Fibroblast of skin of abdomen (primary cell): ENCODE measurements at places on chromosomes 1 and 21.

DNA sequence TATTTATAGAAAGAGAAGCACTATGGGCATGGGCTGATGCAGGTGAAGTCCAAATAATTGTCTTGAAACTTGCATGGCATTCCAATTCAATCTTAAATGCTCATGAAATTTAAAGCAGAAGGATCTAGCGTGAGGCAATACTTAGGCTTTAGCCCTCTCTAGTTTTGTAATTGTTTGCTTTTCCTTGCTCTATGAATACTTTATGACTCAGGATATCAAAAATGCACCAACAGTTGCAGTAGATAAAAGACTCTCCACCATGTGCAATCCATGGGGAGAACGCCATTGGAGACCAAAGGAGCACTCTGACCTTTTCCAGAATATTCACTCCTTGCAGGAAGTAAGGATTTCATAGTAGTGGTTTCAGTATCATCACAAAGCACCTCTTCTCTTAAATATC is 436.4 kb downstream of the LRRIQ3 start:
- no peak for DNase-seq

GRCh38 chr1:52825868-52826267 is 16.7 kb upstream of the ZYG11A start:
- DNase-seq: peak; percentile 4

- no peak for DNase-seq
These were observed 252.1 kb downstream of the TM2D1 start for GRCh38 chr1:61472876-61473275.

- no peak for DNase-seq
These were observed 6.2 kb downstream of the COL18A1 start for GRCh38 chr21:45410865-45411809.

- peak; percentile 27 for DNase-seq
These were observed 25.9 kb downstream of the S100A6 start for GRCh38 chr1:153509729-153510354.

GRCh38 chr1:37945743-37946702 is 830 bp downstream of the INPP5B start:
- peak; percentile 91 for DNase-seq

GRCh38 chr1:181015251-181015615 is 7.4 kb downstream of the STX6 start:
- DNase-seq: no peak

GRCh38 chr21:28745131-28746016 is 247.3 kb downstream of the LTN1 start:
- peak; percentile 83 for DNase-seq

- no peak for DNase-seq
These were observed 159.9 kb downstream of the HFM1 start for GRCh38 chr1:91244737-91245136.

- DNase-seq: no peak
These were observed 93.5 kb downstream of the WDR4 start for GRCh38 chr21:42785666-42786427.

DNA sequence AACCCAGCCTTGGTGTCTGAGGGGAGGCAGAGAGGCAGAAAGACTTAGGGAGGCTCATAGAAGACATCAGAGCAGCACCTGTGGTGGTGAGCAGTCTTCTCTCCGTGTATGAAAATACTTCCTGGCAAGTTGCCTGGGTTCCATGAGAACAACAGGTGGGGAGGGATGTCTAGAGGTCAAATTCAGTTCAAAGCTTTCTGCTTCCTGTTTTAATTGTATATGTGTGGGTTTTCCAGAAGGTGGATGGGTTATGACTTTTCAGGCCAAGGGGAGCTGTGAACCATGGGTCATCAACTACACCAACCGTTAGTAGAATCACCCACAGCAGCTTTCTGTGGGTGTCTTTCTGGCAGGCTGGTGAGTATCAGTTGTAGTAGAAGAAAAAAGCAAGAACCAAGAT is 4.1 kb upstream of the FCRL2 start:
- DNase-seq: no peak

GRCh38 chr1:212118872-212119260 is 83.3 kb downstream of the DTL start:
- no peak for DNase-seq

GRCh38 chr1:21966247-21967000 is 10.4 kb upstream of the CELA3B start:
- peak; percentile 78 for DNase-seq

DNA sequence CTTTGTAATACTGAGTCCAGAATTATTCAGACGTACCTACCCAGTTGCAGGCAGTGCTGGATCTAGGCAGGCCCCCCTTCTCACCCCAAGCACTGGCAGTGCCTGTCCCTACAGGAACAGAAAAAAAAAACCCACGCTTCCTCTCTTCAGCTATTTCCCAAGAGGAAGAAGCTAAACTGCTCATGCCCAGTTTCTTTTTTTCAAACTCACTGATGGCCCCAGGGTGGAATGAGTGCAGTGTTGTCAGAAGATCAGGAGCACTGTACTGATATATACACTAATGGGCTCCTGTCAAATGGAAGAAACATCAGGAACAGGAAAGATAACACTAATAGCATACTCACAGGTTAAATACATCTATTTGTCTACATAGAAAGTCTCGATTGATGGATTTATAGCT is 28.2 kb upstream of the DOCK7 start:
- no peak for DNase-seq

GRCh38 chr1:55860798-55861519 is 645.8 kb upstream of the USP24 start:
- peak; percentile 45 for DNase-seq

DNA sequence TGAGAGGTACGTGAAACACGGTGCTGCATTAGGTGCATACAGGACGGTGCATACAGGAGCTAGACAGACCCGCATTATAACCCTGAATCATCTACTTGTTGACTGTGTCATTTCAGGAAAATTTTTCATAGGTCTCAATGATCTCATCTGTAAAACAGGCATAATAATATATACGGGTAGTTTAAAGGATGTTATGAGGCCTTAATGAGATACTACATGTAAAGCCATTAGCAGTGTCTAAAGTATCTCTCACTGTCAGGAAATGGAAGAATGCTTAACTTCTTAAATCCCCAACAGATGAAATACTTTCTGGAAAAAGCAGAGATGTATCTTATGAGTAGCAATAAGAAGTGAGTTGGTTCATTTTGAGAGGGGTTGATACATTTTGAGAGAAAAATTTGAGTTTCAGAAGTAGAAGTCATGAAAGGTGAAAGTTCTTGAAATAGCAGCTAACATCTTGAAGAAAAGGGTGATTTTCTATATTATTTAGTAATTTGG is 669.6 kb downstream of the PTPRC start:
- no peak for DNase-seq

DNA sequence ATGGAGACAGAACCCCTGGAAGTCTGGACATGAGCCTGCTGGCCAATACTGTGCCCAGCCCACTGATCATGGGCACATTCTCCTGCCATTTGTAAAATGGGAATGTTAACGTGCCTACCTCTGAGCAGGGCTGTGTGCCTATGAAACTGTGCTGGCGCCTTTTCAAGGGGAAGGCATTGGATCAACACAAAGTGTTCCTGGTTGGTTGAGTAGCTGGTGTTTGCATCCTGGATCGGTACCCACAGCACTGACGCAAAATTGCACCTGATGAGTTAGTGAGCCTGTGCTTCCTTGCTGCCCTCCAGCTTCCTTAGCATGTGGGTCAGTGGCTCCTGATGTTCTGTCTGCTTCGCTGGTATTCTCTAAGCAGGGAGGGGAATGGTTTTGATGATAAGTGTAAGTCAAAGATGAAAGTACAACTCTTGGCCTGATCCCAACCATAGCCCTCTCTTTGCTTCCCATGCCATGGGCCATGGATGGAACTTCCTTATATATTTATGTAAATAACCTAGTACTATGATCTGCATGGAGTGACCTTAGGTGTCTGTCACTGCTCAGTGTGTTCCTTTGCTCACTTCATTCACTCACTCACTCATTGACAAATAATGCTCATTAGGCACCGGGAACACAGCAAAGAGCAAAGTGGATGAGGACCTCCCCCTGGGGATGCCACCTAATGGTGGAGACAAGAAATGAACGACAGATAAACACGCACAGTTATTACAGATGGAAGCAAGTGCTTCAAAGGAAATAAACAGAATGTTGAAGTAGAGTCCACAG is 22.7 kb downstream of the MAB21L3 start:
- DNase-seq: no peak

- DNase-seq: peak; percentile 94
These were observed 107.5 kb downstream of the GDAP2 start for GRCh38 chr1:117821774-117822482.

GRCh38 chr21:30408782-30409494 is 13.1 kb downstream of the KRTAP13-1 start:
- peak; percentile 32 for DNase-seq

DNA sequence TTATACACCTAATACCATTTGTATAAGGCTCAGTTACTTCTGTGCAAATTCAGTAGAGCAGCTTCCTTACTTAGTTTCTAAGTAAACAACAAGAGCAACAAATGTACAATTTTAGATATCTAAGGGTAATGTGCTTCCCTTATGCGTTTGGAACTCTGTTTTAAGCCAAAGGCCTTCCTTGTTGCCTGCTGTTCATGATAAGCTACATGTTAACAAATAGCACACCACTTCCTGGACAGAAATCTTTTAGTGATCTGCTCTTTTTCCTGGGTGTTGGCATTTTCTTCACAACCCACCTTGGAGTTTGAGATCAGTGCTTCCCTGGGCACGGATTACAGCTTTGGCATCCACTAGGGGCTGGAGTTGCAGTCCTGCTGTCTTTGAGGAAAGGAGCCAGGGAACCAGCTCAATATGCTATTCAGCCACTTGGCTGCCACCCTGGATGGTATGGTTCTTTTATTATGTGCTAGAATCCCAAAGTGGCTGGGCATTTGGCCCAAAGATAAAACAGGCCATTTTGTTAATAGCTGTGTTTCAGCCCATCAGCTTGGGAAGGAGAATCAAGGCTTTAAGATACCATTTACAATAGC is 55.6 kb upstream of the ADAR start:
- no peak for DNase-seq

- DNase-seq: no peak
These were observed 84.3 kb downstream of the ELAVL4 start for GRCh38 chr1:50193002-50193401.

- no peak for DNase-seq
These were observed 56.6 kb downstream of the PAX7 start for GRCh38 chr1:18687273-18687672.

DNA sequence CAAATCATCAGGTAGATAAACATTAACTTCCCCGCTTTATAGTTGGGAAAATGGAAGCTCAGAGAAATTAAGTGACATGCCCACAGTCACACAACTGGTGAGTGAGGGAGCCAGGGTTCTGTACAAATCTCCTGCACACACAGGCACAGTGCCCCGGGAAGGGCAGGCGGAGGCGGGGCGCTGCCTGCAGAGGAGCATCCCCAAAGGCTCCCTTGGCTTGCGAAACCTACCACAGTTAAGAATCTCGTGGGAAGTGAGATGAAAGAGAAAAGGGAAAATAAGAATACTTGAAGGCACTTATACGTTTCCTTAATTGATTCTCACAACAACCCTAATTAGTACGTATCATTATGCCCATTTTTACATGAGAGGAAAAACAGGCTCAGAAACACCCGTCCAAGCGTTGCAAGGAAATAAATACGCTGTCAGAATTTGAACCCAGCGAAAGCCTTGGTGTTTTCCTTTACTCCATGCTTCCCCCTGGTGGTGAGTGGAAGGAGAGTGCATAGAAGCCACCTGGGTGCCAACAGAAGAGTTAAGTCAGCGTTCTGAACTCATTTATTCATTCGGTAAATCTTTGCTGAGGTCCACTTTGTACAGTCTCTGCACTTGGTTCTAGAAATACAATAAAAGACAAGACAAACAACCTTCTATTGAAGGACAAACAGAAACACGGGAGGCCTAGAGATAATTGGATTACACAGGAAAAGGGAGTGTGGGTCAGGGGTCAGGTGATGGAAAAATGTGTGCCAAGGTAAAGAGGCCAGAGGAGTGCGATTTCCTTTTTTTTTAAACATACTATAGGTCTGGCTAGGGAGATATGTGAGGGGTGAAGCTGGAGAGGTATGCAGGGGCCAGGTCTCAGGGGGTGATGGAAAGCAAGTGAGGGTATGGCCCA is 28.4 kb downstream of the ACP6 start:
- peak; percentile 38 for DNase-seq

GRCh38 chr1:205318231-205318991 is 3.1 kb downstream of the NUAK2 start:
- DNase-seq: no peak

GRCh38 chr1:77434967-77435366 is 153.1 kb downstream of the AK5 start:
- no peak for DNase-seq

DNA sequence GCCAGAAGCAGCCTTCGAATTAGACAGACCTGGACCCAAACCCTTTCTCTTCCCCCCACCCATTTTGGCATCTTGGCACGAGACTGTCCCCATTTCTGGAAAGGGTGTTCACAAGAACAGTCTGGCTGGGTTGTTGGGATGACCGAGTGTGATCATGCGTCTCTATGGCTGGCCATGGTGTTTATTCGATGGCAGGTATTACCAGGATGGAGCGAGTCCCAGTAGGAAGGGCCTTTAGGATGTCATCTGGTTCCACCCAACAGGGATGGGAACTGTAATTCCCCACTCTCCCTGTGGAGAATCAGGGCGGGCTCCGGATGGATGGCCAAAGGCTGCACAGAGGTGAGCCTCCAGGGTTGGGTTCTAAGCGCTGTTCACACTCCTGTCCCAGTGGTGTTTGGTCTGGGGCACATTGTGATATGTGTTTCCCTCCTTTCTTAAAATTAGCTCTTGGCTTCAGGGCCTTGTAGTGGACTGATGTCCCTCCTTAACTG is 33.4 kb upstream of the ATP5PO start:
- DNase-seq: no peak

DNA sequence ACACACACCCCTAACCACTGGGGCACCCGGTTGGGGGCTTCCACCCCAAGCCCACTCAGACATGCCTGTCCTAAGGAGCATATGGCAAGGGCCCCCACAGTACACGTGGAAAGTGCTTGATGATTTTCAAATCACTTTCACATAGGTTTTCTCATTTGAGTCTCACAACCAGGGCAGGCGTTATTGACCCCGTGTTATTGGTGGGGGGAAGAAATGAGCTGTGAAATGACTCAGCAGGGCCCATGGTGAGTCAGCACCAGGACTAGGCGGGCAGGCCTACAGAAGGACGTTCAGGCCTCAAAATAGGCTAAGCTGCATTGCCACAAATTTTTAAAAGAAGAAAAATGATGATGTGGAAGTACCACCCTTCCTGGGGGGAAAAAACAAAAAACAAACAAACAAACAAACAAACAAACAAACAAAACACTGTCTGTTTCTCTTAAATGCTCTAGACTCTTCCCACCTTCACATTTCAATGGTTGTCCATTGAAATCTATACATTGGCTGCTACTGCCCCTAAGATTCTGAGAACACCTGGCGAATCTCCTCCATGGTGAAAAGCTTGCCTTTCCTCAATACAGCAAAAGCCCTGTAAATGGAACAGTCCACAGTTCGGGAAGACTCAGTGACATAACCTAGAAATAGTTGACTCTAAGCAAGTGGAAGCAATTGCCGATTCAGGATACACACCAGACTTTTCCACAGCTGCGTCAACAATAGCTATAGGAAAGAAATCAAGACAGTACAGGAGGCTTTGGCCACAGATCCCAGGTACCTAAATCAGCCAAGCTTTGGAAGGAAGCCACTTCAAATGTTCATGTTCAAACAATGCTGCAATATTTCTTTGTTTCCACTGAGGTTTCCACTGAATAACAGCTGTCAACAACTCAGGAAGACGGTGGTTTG is 234.7 kb downstream of the TOMM20 start:
- peak; percentile 88 for DNase-seq
